ENCODE measurements at places on chromosomes 7 and 10.
A peak's percentile ranks its signal among the peaks of the same experiment; 100 is the strongest.

DNA sequence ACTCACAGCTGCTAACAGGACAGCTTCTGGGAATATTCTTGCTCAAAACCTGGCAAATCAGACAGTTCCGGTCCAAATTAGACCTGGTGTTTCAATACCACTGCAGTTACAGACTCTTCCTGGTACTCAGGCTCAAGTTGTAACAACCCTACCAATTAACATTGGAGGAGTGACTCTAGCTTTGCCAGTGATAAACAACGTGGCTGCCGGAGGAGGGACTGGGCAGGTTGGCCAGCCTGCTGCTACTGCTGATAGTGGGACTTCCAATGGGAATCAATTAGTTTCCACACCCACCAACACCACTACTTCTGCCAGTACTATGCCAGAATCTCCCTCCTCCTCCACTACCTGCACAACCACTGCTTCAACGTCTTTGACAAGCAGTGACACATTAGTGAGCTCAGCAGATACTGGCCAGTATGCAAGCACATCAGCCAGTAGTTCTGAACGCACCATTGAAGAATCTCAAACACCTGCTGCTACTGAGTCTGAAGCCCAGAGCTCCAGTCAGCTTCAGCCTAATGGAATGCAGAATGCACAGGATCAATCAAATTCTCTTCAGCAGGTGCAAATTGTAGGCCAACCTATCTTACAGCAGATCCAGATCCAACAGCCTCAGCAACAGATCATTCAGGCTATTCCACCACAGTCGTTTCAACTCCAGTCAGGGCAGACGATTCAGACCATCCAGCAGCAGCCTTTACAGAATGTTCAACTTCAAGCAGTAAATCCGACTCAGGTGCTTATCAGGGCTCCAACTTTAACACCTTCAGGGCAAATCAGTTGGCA lies 2.1 kb downstream of the SP4 start:
- DNase-seq: no peak

DNA sequence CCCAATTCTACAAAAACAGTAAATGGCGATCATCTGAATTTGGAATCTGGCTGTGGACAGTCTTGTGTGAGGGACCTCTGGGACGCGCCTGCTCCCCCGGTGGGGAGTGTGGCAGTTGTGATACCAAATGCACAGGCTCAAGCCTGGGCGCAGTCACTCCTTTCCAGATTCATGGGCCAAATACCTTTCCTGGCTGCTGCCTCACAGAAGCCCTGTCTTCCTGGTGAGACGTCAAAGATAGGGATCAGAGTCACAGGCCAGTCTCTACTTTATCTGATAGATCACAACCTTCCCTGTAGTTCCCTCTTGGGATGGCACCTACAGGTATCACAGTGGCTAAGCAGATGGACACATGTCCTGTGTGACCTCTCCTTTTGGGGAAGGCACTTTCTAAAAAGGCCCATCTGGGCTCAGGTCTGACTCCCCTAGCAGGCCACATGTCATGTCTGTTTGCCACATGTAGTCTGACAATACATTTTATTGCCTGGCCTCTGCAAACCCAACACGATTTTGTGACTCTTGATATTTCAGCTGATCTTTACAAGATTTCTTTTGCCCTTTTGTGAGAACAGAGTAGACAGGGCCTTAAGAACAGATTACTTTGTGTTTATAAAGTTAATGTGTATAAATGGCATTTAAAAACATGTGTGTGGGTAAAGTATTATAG lies 150.1 kb downstream of the SNX10 start:
- DNase-seq: peak; percentile 45

DNA sequence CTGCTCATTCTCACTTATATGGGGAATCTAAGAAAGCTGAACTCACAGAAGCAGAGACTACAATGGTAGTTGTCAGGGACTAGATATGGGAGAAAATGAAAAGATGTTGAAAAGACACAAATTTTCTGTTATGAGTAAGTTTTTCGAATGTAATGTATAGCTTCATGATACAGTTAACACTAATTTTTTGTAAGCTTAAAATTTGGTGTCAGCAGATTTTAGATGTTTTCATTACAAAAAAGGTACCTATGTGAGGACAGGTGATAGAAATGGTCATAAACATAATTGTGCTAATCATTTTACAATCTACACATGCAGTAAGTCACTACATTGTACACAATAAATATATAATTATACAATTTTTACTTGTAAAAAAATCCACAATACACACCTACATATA lies 286.6 kb downstream of the ZNF33B start:
- no peak for DNase-seq

DNA sequence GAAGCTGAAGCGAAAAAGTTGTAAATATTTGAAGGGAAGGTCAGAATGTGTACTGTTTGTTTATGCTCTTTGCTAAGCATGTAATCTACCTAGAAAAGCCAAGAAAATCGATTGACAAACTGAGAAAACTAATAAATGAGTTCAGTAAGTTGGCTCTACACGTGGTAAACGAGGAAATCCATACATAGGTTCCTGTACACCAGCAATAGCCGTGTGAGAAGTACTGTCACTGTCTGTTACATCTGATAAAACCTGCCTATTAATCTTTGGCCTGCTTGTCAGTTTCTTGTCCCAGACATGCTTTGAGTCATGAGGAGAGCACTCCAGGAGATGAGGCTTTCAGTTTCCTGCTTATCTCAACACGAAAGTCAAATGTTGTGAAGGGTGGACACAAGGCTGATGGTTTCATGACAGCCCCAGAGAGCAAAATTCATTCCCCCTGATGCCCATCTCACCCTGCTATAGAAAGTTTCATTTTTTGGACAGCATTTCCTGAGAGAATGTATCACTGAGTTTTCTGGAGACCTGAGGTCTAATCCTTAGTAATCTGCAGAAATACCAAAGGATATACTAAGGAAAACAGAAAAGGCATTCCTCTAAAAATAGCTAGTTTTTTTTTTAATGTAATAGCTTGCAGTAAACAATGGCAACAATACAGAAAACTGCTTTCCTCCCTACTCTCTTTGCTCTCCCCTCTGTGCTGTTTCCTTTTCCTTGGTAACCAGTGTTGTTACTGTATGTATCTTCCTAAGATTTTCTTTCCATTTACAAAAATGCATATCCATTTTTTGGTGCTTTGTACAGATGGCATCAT lies 18.8 kb downstream of the BMPR1A start:
- DNase-seq: peak; percentile 38
